ENCODE measurements at places on chromosomes 12 and 14. TPM values are rescaled to one million over a fixed set of nuclear protein-coding genes. Genes with fewer than 3 reads are reported as not detected.

- no peaks in the 10 kb centered on the region for H3K36me3 ChIP-seq
- no peak overlapping the region for H3K27ac ChIP-seq
- no peak for DNase-seq
- no peaks in the 10 kb centered on the region for H3K27me3 ChIP-seq
- no peaks in the 10 kb centered on the region for H3K4me1 ChIP-seq
- H3K4me3 ChIP-seq = no peak overlapping the region
Measured at GRCh38 chr14:93727039-93727740, 61.1 kb downstream of the PRIMA1 start.

- H3K27ac ChIP-seq = no peak overlapping the region
- H3K36me3 ChIP-seq = peaks cover 7% of the 10 kb centered on the region
- DNase-seq = no peak
- no peak overlapping the region for H3K4me3 ChIP-seq
Measured at GRCh38 chr12:128795530-128796361, 28.0 kb downstream of the SLC15A4 start.

DNA sequence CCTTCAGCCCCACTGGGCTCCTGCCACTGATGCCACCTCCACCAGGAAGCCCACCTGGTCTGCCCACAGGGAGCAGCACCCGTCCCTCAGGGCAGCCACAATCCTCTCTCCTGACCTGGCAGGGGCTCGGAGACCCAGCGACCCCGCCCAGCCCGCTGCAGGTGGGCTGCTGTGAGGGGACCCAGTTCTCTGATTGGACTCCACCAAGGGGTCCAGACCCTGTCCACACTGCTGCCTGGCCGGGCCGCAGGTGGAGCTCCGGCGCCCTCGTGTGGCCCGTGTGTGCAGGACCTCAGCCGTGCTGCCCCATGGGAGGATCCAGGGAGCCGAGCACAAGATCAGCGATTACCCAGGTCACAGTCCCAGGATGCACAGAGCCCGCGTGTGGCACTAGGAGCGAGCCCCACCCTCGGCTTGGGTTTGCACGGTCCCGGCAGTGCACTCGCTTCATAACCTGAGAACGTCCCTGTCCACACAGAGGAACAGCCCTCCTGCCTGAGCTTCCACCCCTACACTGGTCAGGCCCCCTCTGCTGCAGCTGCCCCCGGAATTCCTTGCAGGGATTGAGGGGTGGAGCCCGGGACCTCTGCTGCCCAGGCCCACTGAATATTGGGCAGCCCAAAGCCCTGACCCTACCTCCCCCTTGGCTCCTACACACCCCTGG is 35.4 kb upstream of the TMEM179 start:
- H3K27me3 ChIP-seq = peaks cover 13% of the 10 kb centered on the region
- no peaks in the 10 kb centered on the region for H3K36me3 ChIP-seq
- no peaks in the 10 kb centered on the region for H3K4me1 ChIP-seq
- no peak overlapping the region for H3K4me3 ChIP-seq
- DNase-seq = peak; percentile 64

DNA sequence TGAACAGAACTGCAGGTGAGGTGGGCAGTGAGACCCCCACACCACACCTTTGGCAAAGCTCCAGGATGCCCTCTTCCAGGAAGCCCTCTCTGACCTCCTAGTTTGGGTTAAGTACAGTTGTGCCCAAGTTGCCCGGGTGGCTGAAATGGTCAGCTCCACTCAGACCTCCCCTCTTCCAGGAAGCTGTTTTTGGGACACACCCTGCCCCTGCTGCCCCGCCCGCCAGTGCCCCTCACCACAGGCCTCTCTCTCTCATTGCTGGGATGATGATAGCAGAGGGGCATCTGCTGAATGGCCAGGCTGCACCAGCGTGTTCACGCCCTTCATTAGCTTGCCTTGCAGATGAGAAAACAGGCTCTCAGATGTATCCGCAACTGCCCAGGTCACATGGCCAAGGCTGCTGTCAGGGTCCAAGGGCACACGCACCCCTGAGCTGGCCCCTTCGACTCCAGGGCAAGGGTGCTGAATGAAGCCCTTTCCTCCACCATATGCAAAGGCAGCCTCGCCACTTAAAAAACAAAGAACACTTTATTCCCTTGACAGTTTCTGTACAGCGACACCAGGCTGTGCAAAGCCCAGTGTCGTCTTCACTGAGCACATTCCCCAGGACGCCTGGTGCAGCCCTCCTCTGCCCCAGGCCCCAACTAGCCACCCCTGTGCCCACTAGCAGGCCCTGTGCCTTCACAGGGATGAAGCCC is 15.5 kb downstream of the SLC25A29 start:
- peaks cover 6% of the 10 kb centered on the region for H3K4me1 ChIP-seq
- H3K36me3 ChIP-seq = peaks cover 16% of the 10 kb centered on the region
- no peak overlapping the region for H3K27ac ChIP-seq
- no peak for DNase-seq

DNA sequence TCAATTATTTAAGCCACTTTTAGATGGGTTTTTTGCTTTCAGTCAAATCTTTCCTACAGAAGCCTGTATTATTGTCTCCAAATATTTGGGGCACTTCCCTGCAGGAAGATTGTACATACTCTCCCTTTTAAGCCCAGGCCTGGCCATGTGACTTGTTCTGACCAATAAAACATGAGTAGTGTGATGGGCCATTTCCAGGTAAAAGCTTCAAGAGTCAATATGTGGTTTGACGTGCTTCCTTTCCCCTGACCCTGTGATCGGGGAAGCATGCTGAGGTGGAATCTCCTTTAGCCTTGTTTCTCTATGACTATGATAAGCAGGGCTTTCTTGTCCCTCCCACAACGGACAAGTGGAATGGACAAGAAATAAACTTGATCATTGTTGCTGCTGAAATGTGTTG is 14.2 kb upstream of the NIN start:
- H3K4me1 ChIP-seq = no peaks in the 10 kb centered on the region
- no peaks in the 10 kb centered on the region for H3K27me3 ChIP-seq
- no peak for DNase-seq

DNA sequence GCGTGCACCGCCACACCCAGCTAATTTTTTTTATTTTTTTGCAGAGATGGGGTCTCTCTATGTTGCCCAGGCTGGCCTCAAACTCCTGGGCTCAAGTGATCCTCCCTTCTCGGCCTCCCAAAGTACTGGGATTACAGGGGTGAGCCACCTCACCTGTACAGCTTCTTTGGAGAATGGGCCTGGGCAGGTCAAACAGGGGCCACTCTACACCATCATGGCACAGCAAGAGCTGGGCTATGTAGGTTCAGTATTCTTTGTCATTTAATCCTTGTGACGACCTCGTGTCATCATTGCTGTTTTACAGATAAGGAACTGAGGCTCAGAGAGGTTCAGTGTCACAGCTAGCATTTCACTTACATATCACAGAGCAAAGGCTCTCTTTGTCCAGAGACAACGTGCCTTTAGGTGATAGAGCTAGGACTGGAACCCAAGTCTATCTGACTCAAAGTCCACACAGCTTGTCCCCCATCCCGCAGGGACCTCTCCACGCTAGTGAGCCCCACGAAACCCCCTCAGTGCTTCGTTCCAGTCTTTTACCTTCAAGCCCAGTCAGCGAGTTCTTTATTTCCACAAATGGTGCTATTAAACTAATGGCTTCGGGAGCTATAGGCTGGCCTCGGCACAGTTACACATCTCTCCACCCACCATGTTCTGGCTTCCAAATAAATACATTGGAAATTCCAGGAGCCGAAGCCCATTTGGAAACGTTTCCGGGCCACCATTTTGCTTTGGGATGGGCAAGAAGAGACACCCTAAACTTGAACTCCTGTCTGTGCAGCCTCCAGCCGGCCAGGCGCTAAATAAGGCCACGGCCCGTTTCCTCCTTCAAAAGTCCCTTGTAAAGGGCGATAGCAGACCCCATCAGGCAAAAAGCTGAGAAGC is 660 bp upstream of the MAP1LC3B2 start:
- no peaks in the 10 kb centered on the region for H3K27me3 ChIP-seq
- DNase-seq = no peak
- no peaks in the 10 kb centered on the region for H3K36me3 ChIP-seq
- H3K27ac ChIP-seq = peak overlapping the region; percentile 92
- H3K4me1 ChIP-seq = peaks cover 7% of the 10 kb centered on the region

DNA sequence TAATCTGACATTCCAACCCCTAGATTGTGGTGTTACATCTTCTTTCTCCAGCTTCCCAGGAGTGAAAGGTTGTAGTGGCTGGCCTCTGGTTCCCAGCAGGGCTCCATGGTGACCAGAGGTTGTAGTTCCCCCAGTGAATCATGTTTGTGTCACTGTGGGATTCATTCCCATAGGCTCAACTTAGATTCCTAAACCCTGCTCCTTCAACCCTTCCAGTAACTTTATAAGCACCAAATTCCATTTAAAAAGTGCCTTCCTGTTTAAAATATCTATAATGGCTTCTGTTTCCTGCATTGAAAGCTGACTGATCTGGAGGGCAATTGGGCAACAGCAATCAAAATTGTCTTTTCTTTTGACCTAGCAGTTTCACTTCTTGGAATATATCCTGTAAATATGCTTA is 40.5 kb upstream of the TBC1D15 start:
- DNase-seq = no peak
- H3K27ac ChIP-seq = no peak overlapping the region
- H3K36me3 ChIP-seq = no peaks in the 10 kb centered on the region
- no peak overlapping the region for H3K4me3 ChIP-seq
- no peaks in the 10 kb centered on the region for H3K27me3 ChIP-seq
- no peaks in the 10 kb centered on the region for H3K4me1 ChIP-seq

DNA sequence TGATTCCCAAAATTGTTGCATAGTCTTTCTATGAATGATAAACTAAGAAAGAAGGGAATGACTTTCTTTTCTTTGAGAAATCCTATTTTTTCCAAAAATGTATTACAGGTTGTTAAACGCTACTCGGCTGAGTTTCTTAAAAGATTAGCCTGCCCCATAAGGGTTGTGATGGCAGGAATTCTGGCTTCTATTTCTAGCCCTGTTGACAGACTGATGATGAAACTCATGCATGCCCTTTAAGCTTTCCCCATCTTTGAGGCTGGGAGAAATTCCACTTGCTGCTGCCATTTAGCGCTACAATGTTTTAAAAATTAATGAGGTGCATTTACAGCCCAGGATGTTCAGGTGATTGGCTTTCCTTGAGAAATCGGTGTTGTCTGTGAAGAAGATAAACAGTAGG is 33.2 kb upstream of the RASSF3 start:
- H3K36me3 ChIP-seq = no peaks in the 10 kb centered on the region
- H3K27me3 ChIP-seq = no peaks in the 10 kb centered on the region

DNA sequence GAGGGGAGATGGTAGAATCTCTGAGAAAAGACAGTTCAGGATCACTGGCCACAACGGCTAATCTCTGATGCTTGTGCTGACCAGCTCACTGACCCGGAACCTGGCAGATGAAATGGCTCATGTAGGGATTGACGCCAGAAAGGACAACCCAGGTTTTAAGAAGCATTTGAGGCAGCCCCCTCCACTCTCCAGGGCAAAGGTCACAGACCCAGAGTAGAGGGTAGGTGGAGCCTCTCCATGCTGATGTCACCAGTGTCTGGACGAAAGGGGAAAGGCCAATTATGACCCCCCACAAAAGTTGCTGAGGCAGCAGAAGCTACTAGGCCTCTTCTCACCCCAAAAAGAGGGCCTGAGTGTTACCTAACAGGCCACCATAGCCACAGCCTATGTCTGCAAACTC is 1.2 kb downstream of the METTL1 start:
- peak overlapping the region; percentile 78 for H3K4me3 ChIP-seq
- peaks cover 14% of the 10 kb centered on the region for H3K4me1 ChIP-seq
- no peaks in the 10 kb centered on the region for H3K27me3 ChIP-seq
- no peak overlapping the region for H3K27ac ChIP-seq
- peak; percentile 74 for DNase-seq

CGRRF1 gene
- 10.4 TPM for total RNA-seq

IAPP gene
- total RNA-seq = not detected
